ENCODE measurements at places on chromosomes 12 and 14.

GRCh38 chr14:35931346-35931745 lies 105.2 kb downstream of the BRMS1L start:
- no peak for DNase-seq

DNA sequence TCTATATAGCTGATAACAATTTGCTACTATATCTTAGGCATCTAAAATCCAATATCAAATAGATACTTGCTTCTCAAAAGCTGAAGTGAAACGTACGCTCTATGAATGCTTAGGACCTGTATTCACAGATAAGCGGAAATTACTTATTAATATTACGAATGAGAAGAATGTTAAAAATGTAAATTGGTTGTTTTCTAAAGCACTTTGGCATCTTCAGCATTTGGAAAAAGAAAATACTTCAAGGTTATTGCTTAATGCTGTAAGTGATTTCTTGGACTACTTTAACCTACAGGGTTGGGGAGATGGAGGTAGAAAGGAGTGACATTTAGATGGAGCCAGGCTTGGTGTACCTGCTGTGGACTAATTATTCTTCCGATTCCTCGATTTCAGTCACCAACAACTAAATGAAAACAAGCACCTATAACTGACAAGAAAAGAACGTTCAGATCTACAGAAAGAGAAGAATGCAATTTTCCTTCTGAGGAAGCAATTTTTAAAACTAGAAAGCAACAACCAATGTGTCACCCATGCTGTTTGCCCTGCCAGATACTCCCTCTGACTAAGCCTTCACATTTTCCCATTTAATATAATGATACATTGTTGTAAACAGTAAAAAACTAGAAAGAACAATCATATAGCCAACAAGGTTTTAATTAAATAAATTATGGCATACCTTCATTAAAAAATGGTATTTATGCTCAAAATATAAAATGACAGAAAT lies 49.3 kb downstream of the SLC25A21 start:
- DNase-seq: peak; percentile 2

GRCh38 chr14:26719514-26719913 lies 121.7 kb upstream of the NOVA1 start:
- peak; percentile 58 for DNase-seq

DNA sequence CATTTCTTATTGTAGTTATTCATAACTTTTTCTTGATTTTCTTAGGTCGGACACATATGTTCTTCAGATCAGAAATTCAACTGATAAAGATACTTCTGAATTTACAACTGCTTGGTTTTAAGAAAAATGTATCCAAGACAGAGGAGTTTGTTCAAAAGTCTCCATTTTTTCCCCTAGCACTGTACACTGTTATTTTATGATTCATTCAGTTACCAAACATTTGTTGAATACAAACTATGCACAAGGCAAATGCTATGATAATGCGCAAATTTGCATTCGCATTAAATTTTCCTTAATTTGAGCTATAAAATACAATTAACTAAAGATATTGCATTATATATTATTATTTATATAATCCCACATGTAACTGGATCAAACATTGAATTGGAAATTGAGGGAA lies 10.1 kb upstream of the PLEKHA5 start:
- no peak for DNase-seq

GRCh38 chr12:51335931-51336330 lies 10.5 kb downstream of the CELA1 start:
- DNase-seq: peak; percentile 27

DNA sequence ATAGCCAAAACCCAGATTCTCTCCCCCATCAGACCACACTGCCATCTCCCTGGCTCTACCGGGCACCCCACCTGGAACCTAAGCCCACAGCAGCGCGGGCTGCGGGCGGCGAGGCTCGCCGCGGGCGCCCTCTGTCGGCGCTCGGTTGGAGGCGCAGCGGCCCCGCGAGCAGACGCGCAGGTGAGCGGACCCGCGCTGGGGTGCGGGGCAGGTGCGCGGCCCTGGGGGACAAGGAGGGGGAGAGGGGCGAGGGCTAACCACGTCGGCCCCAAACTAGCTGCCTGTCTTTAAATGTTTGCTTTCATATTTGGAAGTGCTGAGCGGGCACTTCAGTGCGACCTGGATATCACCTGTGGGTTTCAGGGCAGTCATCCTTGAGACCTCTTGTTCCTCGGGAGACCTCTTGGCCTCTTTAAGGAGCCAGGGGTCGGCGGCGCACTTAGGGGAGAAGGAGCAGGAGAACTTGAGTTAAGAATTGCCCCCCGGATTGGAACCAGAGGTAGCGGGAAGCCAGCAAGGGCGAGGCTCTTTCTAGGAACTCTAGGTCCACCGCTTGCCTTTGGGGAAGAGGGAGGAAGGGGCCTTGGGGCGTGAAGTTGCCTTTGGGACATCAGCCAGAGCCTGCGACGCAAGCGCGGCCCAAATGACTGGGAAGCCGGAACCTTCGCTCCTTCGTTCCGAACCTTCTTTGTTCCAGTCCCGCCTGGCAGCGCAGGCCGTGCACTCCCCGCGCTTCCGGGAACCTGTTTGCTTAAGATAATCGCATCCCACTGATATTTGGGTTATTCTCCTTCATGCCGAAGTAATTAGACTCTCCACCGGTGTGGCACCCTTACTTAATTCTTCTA lies 78.7 kb downstream of the NEDD1 start:
- DNase-seq: no peak

- DNase-seq: peak; percentile 70
These were observed 17.7 kb upstream of the ANP32D start for GRCh38 chr12:48454667-48455066.

DNA sequence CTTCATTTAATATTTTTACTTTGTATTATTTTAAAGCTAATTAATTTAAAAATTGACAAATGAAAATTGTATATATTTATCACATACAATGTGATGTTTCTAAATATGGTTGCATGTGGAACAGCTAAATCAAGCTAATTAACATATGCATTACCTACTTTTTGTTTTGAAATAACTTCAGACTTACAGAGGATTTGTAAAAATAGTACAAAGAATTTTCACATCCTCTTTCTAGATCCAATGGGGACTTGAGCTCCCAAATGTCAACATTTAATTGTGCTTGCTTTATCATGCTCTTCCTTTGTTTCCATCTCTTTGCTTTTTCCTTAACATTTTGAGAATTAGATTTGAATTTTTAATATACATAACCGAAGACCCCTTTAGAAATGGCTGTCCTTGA lies 6.6 kb downstream of the DCD start:
- DNase-seq: no peak

DNA sequence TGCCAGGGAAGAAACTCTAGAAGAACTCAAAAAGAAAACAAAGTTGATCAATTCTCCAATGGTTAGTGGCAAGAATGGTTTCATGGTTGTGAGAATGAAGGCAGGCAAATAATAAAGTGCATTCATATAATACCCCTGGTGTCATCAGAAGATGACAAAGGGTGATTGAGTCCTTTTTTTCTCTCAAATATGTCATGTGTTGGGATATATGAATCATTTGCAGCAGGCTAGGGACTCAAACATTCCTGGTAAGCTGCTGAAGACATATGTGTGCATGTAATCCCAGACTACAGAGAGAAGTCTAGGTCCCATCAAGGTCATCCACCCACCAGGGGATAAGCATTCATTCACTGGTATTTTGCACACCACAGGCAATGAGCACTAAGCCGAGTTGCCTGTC lies 82.4 kb upstream of the MYF6 start:
- no peak for DNase-seq
